Stimulated activated CD4-positive, alpha-beta T cell treated with anti-CD3 and anti-CD28 coated beads, Interleukin-1b, Interleukin-23, amount 100 ng/mL, for 48 hours (primary cell): ENCODE measurements at places on chromosomes 2 and 18.

- DNase-seq = no peak
These were observed 1302.3 kb upstream of the CHAC2 start for GRCh38 chr2:52465287-52465686.

GRCh38 chr2:7161501-7161900, 244.3 kb downstream of the RNF144A start:
- no peak for DNase-seq

DNA sequence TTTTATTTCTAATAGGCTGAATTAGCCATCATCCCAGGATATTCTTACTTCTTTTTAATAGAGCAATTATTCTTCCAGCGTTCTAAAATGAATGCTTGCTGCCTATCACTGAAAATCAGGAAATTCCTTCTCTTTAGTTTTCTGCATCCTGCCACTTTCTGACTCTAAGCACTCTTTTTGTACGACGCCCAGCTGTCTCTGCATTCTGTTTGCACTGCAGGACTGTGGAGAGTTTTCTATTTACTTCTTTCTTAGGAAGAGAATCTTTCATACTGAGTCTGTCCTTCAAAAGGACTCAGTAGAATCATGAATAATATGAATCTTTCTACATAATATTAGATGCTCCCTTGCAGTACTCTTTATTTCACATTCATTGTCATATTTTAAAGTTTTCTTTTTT, 360.4 kb upstream of the DSEL start:
- DNase-seq = no peak

GRCh38 chr2:68721482-68722101, 13.0 kb upstream of the ARHGAP25 start:
- DNase-seq = no peak

DNA sequence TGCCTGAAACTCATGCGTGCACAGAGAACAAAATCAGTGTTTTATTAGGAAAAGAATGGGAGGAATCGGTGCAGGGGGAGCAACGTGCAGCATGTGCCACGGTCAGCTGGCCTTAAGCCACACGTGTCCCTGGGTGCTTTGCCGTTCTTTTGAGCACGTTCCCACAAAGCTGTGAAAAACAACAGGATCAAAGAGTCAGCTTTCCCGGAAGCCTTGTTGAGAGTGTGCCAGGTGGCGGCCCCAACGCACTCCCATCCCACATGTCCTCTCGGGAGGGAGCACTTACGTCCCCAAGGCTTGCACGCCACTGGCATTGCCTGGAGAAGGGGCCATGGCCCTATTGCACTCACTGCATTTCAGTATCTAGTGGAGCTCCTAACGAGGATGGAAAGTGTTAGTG, 511.2 kb downstream of the EIPR1 start:
- no peak for DNase-seq

- DNase-seq = no peak
These were observed 65.0 kb upstream of the NCKAP5 start for GRCh38 chr2:133633309-133633708.

DNA sequence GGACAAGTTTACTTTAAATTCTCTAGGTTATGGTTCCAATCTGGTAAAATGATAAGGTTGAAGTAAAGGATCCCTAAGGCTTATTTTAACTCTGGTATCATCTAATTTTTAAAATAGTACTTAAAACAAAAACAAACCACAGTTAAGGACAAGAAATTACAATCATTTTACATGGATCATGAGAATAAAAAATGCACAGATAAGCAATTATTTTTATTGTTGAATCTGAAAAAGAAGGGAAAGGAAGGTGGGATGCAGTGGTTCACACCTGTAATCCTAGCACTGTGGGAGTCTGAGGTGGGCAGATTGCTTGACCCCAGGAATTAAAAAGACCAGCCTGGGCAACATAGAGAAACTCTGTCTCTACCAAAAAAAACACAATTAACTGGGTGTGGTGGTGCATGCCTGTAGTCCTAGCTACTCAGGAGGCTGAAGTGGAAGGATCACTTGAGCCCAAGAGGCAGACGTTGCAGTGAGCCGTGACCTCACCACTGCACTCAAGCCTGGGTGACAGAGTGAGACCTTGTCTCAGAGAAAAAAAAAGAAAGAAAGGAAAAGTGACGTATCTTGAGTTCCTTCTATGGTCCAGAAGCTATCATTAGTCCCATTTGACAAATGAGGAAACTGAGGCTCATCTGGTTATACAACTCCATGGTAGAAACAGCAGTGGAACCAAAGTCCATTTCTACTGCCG, 2.5 kb downstream of the TNFAIP6 start:
- DNase-seq = no peak

DNA sequence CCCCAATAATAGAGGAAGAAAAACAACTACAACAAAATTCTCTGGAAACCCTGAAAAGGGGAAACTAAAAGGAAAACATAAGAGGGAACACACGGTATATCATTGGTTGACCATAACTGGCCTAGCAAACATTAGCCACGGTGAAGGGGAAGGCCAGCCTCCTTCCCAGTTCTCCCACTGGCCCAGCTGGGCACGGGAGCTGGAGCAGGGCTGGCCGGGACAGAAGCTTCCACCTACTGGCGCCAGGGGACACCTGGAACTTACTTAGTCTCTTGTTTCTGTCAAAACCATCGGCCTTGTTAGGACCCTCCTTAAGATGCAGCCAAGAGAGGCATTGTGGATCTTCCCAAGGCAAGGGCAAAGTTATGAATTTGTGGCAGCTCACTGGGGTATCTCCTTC, 56.1 kb upstream of the DLGAP1 start:
- DNase-seq = no peak

DNA sequence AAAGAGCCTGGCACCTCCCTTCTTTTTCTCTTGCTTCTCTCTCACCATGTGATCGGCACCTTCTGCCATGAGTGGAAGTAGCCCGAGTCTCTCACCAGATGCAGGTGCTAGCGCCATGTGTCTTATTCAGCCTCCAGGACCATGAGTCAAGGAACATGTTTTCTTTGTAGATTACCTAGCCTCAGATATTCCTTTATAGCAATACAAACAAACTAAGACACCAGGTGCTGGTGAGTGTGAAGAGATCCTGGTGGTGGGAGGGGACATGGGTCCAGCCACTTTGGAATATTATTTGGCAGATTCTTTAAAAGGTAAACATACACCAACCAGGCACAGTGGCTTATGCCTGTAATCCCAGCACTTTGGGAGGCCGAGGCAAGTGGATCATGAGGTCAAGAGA, 5.9 kb upstream of the USP40 start:
- DNase-seq = no peak

GRCh38 chr2:23204685-23205242, 180.2 kb upstream of the KLHL29 start:
- DNase-seq = no peak

- DNase-seq = no peak
These were observed 3.9 kb upstream of the TMEM178A start for GRCh38 chr2:39661826-39662225.

GRCh38 chr2:110812726-110813645, 80.6 kb downstream of the ACOXL start:
- DNase-seq = no peak

- no peak for DNase-seq
These were observed 27.7 kb upstream of the DCC start for GRCh38 chr18:52312346-52312745.

- no peak for DNase-seq
These were observed 20.4 kb downstream of the STAM2 start for GRCh38 chr2:152155209-152155608.

- no peak for DNase-seq
These were observed 21.7 kb downstream of the LCT start for GRCh38 chr2:135815269-135815668.

- DNase-seq = no peak
These were observed 127.5 kb downstream of the DTNB start for GRCh38 chr2:25545899-25546298.

GRCh38 chr2:241808051-241808720, 807 bp upstream of the NEU4 start:
- DNase-seq = no peak

DNA sequence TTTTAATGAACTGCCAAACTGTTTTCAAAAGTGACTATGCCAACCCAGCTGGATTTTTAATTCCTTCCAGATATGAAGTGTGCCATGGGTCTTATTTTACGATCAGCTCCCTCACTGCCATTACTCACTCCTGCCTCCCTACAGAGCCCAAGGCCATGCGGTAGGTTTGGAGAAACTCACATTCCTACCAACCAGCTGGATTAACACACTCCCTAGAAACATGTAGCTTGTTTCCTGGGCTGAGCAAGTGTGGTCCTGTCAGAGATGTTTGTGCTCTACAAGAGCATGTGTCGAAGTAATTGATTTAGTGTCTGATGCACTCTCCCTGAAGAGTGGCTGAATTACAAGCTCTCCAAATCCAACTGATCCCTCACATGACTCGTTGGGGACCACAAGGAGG, 82.5 kb downstream of the SPP2 start:
- DNase-seq = no peak

DNA sequence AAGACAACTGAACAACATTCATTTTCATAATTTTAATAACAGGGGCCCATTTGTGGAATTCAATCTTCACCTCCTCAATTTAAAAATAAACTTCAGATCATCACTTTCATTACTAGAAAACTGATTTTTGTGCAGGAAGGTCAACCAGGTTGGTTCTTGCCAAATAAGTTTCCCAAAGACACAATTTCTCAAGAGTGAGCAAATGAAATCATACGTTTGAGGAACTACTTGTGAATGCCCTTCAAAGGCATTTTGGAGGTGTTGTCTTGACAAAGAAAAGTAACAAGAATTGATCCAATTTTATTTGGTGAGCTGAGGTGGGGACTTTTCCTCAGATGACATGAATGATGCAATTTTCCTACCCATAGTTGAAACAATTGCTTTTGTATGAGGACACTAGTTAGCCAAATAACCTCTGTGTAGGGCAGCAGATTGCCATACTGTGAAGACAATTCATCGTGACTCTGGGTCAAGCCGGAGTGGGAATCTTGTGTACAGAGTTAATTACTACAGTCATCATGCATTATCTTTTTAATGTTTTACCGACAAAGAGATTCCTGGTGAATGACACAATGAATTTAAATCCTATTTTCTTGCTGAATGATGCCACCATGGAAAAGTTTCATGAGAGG, 121.8 kb downstream of the TGFA start:
- DNase-seq = no peak

- DNase-seq = no peak
These were observed 36.2 kb downstream of the MAL start for GRCh38 chr2:95061601-95062183.

DNA sequence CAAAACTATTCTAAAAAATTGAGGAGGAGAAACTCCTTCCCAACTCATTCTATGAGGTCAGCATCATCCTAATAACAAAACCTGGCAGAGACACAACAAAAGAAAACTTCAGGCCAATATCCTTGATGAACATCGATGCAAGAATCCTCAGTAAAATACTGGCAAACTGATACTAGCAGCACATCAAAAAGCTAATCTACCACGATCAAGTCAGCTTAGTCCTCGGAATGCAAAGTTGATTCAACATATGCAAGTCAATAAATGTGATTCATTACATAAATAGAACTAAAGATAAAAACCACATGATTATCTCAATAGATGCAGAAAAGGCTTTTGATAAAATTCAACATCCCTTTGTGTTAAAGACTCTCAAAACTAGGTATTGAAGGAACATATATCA, 63.1 kb downstream of the EHBP1 start:
- no peak for DNase-seq

DNA sequence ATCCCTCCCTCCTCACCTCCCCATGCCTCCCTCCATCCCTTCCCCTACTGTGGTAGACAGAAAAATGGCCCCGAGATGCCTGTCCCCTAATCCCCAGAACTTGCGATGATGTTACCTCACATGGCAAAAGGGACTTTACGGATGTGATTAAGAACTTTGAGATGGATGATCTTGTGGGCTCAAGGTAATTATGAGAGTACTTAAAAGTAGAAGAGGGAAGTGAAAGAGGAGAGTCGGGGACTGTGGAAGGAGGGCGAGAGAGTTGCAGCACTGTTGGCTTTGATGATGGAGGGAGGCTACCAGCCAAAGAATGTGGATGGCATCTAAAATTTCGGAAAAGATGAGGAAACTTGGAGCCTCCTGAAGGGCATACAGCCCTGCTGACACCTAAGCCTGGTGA, 66.5 kb downstream of the AGAP1 start:
- DNase-seq = no peak

GRCh38 chr18:52510139-52510538, 170.1 kb downstream of the DCC start:
- no peak for DNase-seq

- DNase-seq = no peak
These were observed 10.8 kb upstream of the ERMN start for GRCh38 chr2:157336137-157337010.

- no peak for DNase-seq
These were observed 3.1 kb downstream of the CD28 start for GRCh38 chr2:203709416-203710040.

DNA sequence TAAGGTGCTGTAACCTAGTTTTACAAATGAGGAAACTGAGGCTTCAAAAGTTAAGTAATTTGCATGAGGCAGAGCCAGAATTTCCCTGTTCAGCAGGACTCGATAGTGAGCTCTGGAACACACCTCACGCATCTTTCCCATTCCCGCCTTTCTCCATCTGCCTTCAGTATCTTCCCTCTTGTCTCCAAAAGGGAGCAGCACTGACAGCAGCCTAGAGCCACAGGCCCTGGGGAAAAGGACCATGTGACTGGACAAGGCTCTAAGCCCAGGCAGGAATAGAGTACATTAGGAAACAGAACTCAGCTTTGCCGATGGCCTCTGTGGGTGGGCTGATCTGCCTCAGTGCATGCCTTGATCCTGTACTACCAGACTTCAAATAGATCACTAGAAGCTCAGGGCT, 21.5 kb downstream of the GPR155 start:
- DNase-seq = no peak

DNA sequence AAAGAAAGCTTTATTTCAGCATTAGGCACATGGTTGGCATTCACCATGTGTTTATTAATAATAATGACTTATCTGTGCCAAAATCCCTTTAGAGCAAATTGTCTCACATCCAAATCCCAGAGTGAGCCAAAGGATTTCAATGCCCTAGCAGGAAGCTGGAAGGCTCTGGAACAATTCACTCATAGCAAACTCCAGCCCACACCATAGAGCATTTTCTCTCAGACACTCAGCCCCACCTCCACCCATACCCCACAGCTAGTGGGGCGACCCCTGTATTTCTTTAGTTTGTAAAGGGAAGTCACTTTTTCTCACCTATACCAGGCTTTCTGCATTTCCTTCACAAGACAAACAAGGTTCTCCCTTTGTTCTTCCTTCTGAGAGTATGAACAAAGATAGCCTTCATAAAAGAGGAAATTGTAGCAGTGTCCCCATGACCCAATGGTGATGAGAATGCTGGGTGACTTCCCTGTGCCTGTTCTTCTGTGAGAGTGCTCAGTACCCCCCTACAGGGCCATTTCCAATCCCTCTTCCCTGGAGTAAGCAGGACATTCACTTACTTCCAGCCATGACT, 100.1 kb upstream of the APCDD1 start:
- no peak for DNase-seq

DNA sequence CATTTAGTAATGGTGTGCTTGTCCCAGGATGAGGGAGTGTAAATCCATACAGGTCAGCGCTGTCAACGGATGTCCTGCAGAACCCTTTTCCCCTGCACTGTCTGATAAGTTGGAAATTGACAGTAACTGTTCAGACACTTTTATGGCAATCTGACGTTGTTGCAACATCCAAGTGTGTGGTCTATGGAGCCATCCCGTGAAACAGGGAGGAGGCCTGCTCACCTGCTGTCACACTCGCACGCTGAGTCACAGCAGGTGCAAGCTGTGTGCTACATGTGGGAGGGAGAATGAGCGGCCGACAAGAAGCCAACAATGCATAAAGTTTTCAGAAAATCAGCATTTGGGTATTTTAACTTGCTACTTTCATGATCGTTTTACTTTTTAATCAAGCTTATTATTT, 43.7 kb upstream of the RMDN2 start:
- no peak for DNase-seq

GRCh38 chr2:138831691-138832090, 51.5 kb upstream of the NXPH2 start:
- DNase-seq = no peak
